ENCODE measurements at places on chromosomes 5 and 9.
A peak's percentile ranks its signal among the peaks of the same experiment; 100 is the strongest.

DNA sequence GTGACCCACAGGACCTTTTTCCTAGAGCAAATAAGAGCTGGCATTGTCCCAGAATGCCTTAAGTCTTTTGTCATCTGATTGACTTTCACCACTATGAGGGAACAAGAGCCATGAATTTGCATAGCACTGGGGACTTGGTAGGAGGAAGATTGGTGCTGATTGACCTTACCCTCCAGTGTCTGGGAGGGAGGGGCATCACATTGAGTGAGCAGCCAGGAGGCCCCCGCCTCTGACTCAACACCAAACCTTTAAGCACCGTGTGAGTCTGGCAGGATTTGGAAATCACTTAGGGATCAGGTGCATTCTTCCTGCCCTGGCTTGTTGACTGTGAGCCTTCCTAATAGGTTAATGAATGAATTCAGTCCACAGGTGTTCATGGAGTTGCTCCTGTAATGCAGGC, 40.7 kb downstream of the WNK2 start:
- DNase-seq = no peak

DNA sequence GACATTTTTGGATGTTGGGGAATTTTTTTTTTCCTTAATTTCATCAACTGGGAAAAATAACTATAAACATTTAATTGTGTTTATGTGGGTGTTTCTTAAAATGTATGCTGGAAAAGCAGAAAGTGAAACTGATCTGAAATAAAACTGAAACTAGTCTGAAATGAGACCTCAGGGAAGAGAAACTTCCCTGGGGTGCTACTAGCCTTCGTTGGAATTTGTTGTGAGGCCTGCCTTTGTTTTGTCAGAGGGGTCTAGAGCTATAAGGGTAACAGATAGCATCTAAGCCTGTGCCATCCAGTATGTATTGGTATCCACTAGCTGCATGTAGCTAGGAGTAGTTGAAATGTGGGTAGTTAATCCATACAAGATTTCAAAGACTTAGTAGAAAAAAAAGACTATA, 10.4 kb downstream of the ZNF618 start:
- DNase-seq = no peak

- no peak for DNase-seq
These were observed 90.6 kb upstream of the ICE1 start for GRCh38 chr5:5331848-5332247.

DNA sequence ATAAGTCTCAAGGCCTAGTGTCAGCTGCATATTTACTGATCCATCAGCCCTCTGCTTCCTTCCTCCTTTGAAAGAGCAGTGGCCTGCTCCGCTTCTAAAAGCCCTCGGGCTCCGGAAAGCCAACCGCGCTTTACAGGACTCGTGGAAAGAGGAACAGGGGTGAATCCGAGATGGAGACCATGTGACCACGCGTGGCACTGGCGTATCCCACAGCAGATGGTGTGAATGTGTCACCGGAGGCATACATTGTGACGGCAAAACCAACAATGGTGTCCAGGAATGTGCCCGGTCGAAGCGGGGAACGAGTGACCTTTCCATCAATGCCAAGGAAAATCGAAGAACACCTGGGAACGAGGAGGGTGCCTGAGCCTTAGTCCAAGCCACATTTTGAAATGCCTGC, 484.6 kb downstream of the SPATA31A7 start:
- no peak for DNase-seq

- no peak for DNase-seq
These were observed 202.9 kb downstream of the GADD45G start for GRCh38 chr9:89807682-89808075.

- peak; percentile 91 for DNase-seq
These were observed 62.3 kb downstream of the LHFPL2 start for GRCh38 chr5:78586251-78586650.

DNA sequence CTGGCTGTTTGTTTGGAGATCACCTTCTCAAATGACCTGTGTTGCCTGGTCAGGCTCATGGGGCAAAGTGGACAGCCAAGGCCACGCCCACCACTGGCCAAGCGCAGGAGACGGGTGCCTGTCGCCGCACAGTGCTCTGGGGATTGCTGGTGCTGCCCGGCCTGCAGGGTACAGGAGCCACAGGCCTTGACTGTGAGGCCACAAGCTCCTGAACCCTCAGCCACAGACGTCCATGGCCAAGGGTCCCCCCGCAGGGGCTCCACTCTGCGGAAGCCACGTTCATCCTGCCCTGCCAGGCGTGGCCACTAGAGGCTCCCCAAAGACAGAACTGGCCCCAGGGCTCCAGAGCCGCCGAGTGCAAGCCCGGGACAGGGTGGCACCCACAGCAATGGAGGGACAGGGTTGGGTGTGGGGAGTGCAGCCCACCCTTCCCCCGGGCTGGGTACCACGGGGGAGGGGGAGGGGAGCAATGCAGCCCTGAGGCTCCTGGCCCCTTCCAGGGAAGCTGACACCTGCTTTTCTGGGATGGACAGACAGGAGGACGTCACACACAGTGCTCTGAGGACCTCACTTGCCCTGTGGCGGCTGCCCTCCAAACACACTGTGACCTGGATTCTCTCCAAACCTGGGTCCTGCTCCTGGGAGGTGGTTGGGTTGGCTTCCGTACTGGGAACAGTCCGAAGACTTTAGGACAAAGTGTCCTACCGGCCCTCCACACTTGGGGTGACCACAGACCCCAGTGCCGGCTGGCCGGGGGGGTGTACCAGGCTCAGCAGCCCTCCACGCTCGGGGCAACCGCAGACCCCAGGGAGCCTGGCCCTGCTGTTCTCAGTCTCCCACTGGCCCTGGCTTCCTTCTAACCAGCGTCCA, 21.5 kb downstream of the TPPP start:
- DNase-seq = no peak

- no peak for DNase-seq
These were observed 66.0 kb downstream of the MAN2A1 start for GRCh38 chr5:109755761-109756160.

GRCh38 chr9:91659529-91660495, 236.2 kb upstream of the NFIL3 start:
- DNase-seq = no peak

GRCh38 chr9:77514886-77515711, 133.0 kb downstream of the GNA14 start:
- no peak for DNase-seq

DNA sequence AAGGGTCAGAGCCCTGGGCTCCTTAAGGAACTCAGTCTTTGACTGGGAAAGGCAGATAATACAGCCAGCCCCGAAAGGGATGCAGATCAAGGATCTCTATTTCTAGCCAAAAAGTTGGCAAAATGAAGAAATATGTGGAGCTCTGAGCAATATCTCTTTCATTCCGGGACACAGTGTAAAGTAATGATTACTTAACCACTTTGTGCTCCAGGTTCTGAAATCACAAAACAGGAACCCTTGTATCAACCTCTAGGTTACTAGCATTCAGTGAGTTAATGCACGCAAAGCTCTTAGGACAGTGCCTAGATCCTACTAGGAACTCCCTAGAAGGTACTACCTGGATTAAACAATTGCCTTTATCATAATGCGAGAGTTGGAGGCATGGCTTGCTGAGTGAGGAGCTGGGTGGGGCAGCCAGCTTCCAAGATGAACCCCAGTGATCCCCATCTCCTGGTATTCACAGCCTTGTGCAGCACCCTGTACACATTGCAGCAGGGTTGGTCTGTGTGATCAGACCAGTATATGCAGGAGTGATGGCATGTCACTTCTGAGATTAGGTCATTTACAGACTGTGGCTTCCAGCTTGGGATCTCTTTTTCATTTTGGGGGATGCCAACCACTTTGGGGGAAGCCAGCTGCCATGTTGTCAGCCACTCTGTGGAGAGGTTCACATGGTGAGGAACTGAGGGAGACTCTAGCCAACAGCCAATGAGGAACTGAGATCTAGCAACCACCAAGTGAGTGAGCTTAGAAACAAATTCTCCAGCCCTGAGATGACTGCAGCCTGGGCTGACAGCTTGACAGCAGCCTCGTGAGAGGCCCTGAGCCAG, 103.1 kb upstream of the SLC44A1 start:
- no peak for DNase-seq

DNA sequence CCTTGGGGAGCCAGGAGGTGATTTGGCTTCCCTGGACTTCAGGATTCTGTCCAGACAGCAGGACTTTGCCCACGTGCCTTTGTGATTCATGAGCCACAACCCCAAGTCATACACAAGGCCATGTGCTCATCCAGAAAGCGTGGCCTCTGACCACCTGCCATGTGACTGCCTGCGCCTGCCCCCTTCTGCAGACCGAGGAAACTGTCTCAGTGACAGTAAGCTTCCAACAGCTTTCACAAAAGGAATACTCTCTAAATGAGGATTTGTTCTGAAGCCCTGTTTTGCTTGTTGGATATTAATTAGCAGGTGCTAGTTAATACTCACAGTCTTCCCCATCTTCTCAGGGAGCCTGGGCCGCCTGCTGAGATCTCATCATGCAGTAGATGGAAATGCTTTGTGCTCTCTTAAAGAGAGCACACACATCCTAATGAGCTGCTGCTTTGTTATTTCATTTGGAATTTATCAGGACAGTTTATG, 36.9 kb upstream of the ANGPTL2 start:
- DNase-seq = no peak

- peak; percentile 43 for DNase-seq
These were observed 114.9 kb upstream of the NFIB start for GRCh38 chr9:14428781-14429230.

- no peak for DNase-seq
These were observed 3.1 kb upstream of the PRELID2 start for GRCh38 chr5:145838276-145838675.

GRCh38 chr5:43270645-43271044, 42.6 kb downstream of the HMGCS1 start:
- no peak for DNase-seq
